ENCODE measurements at places on chromosomes 13 and 19. TPM values are rescaled to one million over a fixed set of nuclear protein-coding genes. Genes with fewer than 3 reads are reported as not detected.

Gene SULT2B1
- not detected for total RNA-seq

GRCh38 chr19:291006-291521 is at the start of gene PLPP2:
Gene PLPP2, minus strand, starts transcription at chr19:291403. Its CDS starts 67 bp downstream, at chr19:291336.
- no peak for DNase-seq

- DNase-seq, result peak; percentile 34
Observed at GRCh38 chr19:55549500-55550320, 4.4 kb upstream of the SBK3 start.

DNA sequence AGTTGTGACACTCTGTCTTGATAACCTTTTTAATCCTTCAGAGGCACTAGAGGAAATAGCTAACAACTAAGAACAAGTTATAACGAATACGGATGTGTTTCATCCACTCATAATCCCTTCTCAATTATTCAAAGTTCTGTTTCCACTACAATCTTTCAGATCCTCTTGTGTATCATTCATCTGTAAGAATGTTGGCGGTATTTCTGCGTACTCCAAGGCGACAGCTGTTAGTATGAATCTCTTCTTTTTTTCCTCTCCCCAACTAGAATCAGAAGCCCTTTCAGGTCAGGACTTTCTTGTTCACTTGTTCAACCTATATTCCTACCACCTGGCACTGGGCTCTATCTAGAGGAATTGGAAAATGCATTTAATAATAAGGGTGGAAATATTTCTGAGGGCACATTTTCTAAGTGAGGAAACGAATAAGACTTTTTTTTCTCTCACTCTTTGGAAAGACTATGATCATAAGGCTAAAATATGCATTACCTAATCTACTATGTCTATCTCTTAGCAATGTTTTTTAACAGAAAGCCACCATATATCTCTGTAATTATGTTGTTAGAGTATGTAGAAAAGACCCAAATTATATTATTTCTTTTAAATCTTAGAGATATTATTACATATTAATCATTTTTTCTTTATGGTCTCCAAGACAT is 492.9 kb downstream of the PCDH20 start:
- DNase-seq, result no peak

GRCh38 chr13:111043575-111043982 is 71.5 kb upstream of the ARHGEF7 start:
- no peak for DNase-seq

GRCh38 chr13:21106089-21106488 is 44.7 kb upstream of the LATS2 start:
- no peak for DNase-seq

- peak; percentile 22 for DNase-seq
Observed at GRCh38 chr19:51368366-51369282, at the start of gene CLDND2. Gene CLDND2, minus strand, starts transcription at chr19:51369003. Its CDS starts 426 bp downstream, at chr19:51368577.
